Glutamatergic neuron (in vitro differentiated cells): ENCODE measurements at places on chromosomes 5 and 9. TPM values are rescaled to one million over a fixed set of nuclear protein-coding genes. Genes with fewer than 3 reads are reported as not detected.

DNA sequence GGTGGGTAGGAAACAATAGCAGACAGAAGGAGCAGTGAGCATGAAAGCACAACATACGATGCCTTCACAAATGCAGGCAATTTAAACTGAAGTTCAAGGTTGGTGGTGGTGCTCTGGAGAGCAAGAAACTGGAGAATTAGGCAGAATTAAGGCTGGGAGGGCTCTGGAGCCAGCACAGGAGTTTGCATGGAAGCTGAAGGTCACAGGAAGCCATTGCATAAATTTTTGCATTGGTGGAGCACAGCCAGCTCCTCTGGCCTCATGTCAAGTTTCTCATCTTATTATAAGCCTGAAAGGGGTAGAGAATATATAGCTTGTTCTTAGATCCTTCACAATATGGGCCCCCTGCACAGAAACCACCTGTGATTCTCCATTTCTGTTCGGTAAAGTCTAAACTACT lies 207.4 kb downstream of the PAPPA start:
- no peak for DNase-seq

GRCh38 chr5:84227236-84227635 lies 157.4 kb downstream of the EDIL3 start:
- no peak for DNase-seq

DNA sequence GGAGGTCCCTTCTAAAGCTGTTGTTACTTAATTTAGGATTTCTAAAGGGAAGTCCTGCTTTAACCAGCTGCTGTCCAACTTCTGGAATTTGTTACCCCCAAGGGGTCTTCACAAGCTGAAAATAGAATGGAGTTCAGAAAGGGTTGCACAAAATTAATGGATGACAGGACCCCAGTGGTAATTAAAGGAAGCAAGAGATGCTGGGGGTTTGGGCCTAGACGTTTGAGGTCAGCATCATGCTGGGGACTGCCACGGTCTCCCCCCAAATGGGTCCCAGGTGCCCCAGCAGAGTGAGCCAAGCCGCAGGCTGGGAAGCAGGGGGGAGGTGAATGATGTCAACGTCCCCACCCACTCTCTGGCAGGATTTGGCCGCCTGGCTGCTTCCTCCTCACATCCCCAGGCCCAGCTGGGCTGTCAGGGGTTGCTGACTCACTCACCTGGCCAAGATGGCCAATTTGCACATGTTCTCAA lies 97.5 kb upstream of the ARAP3 start:
- DNase-seq: no peak

DNA sequence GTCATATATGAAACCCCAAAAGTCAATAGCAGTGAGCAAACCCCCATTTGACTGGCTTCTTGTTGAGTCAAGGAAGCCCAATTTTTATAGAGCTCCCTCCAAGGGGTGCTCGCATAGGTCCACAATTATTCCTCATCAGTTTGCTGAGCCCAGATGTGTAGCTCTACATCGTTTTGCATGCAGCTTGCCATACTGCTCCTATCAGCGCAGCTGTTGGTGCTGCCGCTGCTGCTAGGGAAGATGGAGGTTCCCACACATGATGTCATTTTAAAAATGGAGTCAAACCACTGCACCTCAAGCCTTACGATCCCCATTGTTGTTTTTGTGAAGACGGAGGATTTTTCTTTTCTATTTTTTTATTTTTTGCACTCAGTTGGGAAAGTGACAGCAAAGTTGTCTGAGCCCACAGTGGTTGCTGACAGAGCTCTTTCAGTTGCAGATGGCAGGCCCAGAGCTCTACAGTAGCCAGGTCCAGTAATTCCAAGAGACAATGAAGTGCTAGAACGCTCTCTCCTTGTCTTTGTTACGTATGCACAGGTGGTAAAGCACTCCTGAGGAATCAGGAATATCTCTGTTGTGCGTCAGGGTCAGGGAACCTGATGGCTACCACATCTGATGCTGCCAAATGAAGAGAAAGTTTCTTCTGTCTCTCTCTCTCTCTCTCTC lies 23.2 kb upstream of the C5orf63 start:
- no peak for DNase-seq

DNA sequence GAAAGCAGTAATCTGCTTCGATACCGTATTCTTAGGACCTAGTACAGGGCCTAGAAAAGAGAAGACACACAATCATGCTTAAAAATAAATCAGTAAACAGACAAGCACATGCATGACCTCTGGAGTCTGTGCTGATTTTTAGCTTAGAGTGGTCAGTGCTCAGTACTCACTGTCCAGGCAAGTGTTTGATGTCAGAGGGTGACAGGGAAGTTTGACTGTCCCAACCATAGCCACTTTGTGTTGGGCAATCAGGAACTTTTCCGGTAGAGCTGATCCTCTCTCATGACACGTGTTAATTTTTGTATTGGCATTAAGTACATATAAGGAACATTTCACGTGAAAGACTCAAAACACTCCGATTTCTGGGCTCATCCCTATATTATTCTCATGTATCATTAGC lies 464.7 kb upstream of the KLF4 start:
- DNase-seq: no peak

GRCh38 chr5:54804086-54804485 lies 181.3 kb downstream of the ESM1 start:
- DNase-seq: no peak

SPINK4 gene
- not detected for total RNA-seq
